ENCODE measurements at places on chromosomes 7 and 10. TPM values are rescaled to one million over a fixed set of nuclear protein-coding genes. Genes with fewer than 3 reads are reported as not detected.

CPN1 gene
- total RNA-seq: not detected

MUC3A gene
- total RNA-seq: 2.2 TPM

NUDT13 gene
- 8.4 TPM for total RNA-seq

COL28A1 gene
- total RNA-seq: not detected

NKX1-2 gene
- not detected for total RNA-seq

RSPH10B gene
- 1.2 TPM for total RNA-seq

CNPY1 gene
- 0.96 TPM for total RNA-seq

AASS gene
- 46.5 TPM for total RNA-seq

GRID2IP gene
- 0.96 TPM for total RNA-seq

DNA sequence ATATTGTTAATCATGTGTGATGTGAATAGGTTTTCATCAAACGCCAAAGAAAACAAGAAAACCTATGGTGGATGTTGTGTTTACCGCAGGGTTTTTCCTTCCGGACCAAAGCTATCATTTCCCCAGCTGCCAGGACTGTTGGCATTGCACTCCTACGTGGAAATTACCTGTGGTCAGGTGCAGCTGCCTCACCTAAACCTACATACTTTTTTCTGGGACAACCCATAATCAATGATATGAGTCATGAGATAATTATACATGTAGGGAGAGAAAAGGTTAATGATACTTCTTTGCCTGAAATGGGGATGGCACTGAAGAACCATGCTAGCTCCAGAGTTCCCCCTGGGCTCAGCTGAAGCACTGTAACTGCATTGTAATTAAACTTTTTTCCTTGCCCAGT, 223.6 kb upstream of the SEMA3E start:
- DNase-seq: no peak

DNA sequence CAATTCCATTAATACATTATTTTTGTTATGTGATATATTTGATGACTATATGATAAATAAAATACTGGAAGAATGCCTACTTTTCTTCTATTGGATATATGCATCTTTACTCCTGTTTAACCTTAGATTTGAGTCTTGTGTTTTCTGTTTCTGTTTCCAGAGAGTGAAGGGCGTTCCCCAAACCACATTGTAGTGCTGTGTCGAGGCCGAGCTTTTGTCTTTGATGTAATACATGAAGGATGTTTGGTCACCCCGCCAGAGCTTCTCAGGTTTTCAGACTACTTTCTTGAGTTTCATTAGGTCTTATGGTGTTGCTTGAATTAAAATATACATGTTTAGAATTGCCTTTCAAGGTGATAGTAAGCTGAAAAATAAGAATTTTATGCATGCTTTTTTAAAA, 23.8 kb downstream of the CROT start:
- no peak for DNase-seq

DNA sequence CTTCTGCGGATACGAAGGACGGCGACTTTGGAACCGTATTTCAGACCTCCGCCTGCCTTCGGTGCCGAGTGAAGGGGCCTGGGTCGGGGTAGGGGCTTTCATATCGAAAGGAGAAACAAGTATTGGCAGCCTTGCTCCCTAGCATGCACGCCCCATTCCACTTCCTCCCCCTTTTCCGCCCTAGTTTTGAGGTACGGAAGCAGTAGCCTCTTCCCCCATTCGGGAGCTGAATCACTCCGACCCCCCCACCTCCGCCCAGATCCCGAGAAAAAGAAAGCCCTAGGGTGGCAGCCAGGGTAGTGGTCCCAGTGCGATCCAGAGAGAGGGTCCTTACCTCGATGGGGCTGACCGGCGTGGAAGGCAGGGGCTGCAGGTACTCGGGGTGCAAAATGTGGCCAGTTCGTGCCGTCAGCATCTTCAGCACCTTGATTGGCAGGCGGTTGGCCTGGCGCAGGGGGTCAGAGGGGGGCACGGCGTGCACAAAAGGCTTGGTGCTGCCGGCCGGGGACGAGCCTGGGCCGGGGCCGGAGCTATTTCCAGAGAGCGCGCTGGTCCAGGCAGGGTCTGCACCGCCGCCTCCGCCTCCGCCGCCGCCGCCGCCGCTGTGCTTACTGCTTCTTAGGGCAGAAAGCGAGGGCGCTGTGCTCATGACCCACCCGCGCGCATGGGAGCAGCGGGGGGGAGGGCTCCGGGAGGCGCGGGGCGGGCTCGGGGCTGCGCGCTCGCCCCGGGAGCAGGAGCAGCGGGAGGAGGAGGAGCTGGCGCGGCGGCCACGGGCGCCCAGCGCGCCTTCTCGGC, 594 bp downstream of the ZNF503 start:
- peak; percentile 75 for DNase-seq

DNA sequence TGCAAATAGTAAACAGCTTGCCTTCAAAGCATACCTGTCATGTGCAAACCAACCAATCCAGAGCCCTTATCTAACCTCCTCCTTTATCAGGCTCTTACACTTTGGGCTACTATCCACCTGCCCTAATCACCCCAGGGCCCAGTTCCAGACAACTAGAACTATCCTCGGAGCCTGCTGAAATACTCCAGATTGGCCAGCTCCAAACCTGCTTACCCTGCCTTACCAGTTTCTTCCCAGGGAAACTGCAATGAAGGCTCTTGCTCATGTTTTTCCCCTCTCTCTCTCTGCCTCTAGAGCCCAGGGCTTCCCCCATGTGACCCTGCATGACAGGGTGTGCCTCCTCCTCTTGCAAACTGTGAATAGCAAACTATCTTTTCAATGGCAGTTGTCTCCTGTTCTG, 81.4 kb upstream of the CAPZA2 start:
- DNase-seq: peak; percentile 79

- no peak for DNase-seq
Observed at GRCh38 chr10:36094096-36094495, 452.0 kb upstream of the FZD8 start.

DNA sequence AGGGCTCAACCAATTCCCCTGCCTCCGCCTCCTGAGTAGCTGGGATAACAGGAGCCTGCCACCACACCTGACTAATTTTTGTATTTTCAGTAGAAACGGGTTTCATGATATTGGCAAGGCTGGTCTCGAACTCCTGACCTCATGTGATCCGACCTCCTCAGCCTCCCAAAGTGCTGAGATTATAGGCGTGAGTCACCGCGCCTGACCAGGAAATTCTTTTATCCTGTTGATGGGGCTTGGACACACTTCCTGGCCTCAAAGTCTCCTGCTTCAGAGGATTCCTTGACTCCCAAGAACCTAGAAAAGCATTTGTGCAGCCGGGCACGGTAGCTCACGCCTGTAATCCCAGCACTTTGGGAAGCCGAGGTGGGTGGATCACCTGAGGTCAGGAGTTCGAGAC, 16.2 kb downstream of the ZNF425 start:
- DNase-seq: no peak

GRCh38 chr7:70242826-70243225, 644.6 kb downstream of the AUTS2 start:
- no peak for DNase-seq
